Left cardiac atrium (tissue), 4 donors: ENCODE measurements at places on chromosomes 1 and 21.

DNA sequence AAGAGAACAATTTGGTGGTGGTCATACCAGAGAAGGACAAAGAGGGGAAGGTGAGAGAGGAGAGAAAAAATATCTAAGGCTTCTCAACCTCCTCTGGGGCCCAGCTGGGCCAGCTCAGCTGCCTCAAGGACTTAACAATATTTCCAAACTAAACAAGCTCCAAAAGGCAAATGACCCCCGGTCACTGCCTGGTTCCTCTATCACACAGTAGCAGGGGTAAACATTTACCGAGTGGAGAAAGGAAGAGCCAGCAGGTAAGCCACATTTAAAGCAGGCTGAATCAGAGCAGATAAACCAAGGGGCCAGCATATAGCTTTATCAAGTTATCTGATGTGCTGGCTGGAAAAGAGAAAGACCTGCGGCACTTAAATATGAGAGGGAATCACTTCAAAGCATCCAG is 102.1 kb downstream of the KCND3 start:
- no peak for DNase-seq

- DNase-seq = no peak
Observed at GRCh38 chr1:50251702-50252101, 143.0 kb downstream of the ELAVL4 start.

DNA sequence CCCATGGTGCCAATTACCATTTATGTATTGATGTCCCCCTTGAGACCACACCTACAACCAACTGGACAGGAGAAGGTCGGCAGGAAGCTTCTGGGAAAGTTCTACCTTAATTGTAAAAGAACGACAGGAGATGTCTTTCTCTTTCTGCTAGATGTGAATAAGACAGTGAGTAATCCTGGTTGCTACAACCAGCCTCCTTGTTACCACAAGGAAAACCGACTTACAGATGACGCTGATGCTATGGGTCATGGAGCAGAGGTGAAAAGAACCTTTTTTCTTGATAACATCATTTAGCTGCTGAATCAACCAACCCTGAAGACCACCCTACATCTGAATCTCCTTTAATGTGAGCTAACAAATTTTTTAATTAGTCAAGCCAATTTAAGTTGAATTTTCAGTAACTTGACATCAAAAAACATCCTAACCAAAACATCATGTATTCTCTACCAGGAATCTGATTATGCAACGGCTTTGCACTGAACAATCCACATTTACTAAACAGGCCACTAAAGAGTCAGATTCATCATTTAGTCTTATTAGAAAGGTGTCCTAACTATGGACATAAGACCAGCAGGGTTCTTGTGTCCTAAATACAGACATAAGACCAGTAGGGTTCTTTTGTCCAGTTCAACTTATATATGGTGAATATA is 23.0 kb downstream of the RGS2 start:
- no peak for DNase-seq

DNA sequence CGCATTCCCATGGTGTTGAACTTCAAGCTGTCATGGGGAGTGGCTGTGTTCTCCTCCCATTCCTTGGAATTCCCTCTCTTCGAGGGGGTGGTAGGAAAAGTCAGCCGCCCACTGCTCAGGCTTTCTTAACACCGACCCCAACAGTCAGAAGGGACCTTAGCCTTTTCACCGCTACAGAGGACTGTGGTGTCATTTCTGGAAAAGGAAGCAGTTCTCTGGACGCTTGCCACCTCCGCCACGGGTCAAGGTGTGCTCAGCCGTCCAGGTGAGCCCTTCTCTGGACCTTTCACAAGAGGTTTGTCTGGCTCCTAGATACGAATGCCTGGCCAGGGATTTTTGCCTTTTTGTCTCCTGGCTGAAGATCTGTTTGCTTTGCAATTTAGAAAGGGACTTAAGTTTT is 31.8 kb downstream of the CLIC6 start:
- no peak for DNase-seq

GRCh38 chr1:28591708-28592320 is at the start of gene RAB42:
TSS of gene RAB42 (plus strand) at chr1:28592265. CDS start at chr1:28592512, 247 bp downstream.
- peak; percentile 60 for DNase-seq

DNA sequence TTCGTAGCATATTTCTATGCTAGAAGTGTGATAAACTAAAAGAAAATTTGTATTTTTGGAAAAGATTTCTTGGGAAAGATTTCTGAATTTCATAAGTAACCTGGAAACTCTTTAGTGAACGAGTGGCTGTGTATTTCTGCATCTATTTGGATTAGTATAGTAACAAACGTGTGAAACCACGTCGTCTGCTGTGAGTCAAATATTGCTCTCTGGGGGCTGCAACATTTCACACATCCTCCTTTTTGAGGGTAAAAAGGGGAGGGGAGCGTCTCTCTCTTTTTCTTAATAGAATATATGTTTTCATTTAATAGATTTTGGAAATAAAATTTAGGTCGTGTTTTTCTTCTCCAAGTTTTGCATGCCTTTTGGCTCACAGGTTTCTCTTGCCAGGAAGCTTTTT is 44.8 kb downstream of the LHX9 start:
- DNase-seq = no peak

- DNase-seq = peak; percentile 53
Observed at GRCh38 chr1:154608397-154609270, 648 bp upstream of the ADAR start.

DNA sequence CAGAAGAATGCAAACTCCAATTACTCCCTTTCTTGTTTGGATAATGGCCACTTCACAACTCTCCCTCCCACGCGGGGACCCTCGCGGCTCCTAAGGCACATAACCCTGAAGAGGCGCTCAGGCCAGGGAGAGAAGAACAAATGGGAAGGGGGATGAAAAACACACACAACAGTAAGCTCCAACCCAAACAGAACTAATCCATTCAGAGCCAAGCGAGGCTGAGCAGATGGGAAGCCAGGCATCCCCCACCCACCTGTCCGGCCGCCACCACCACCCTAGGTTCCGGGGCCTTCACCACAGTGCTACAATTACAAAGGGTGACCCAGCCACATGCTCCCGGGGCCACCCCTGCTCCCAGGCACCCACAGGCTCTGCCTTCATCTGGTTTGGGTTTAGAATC is 101.5 kb downstream of the MRPL37 start:
- DNase-seq = no peak

GRCh38 chr1:38336301-38336923 is 289.8 kb upstream of the POU3F1 start:
- DNase-seq = no peak

DNA sequence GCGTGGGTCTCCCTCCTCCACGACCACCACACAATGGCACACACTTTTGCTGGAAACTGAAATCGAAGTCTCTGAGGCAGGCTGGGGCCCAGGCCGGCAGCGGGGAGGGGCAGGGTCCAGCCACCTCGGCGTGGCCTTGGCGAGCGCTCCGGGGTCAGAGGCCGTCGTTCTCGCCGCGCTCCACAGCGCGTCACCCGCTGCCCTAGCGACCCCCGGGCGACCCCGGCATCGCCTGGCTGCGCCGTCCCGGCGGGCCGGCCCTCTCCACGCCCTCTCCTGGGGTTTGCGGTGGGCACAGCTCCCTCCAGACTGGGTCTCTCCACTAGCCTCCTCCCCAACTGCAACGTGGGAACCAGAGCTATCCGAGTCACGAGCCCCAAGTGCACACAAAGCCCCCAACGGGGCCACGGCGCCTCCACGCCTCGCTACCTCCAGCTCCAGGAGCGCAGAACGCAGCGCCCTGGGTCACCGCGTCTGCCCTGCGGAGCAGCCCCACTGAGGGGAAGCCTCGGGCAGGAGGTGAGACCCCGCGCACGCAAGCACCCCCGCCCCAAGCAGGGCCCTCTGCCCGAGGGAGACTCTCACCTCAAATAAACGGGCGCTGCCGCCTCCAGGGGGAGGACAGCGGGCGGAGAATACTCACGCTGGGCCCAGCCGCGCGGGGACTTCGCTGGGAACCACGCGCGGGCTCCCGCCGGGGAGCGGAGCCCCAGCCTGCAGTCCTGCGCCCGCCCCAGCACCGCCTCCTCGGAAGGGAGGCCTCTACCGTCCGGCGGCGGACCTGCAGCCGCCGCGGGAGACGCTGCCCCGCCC is 134.0 kb upstream of the BARHL2 start:
- DNase-seq = peak; percentile 87

GRCh38 chr1:114982251-114982650 is 47.4 kb upstream of the TSHB start:
- no peak for DNase-seq

DNA sequence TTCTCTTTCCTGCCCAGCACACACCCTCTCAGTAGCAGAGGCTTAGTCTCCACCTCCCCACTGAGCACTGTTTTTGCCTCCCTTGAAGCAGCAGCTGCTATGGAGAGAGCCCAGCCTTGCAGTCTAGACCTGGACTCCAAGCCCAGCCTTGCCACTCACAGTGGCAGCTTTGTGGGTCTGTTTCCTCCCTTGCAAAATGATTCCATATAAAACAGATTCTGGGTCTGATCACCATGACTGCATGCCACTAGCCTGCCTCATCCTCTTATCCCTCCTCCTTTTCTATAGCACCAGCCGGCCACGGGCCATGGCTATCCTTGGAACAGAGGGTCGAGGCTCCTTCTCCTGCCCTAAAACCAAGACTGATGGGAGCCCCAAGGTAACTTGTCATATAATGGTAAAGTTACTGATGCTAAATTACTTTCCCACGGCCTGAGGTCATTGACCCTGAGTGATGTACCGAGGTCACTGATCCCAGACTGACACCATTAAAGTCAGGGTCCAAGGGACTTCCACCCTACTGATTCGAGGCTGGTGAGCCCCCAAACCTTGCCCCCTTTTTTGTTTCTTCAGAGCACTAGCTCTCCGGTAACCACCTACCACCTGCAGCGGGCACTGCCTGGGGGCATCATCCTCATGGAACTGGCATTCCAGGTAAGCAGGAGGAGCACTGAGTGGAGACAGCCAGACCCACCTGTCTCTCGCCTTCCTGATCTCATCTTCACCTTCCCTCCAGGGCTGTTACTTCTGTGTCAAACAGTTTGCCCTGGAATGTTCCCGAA is 7.9 kb downstream of the HYI start:
- no peak for DNase-seq

DNA sequence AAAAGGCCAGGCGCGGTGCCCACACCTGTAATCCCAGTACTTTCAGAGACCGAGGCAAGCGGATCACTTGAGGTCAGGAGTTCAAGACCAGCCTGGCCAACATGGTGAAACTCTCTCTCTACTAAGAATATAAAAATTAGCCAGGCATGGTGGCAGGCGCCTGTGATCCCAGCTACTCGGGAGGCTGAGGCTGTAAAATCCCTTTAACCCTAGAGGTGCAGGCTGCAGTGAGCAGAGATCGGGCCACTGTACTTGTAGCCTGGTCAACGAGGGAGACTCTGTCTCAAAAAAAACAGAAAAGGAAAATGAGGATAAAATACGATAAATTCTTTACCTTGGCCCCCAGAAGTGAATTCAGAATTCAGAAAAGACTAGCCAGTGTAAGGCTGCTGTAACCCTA is 1.6 kb downstream of the TMEM50B start:
- DNase-seq = no peak

DNA sequence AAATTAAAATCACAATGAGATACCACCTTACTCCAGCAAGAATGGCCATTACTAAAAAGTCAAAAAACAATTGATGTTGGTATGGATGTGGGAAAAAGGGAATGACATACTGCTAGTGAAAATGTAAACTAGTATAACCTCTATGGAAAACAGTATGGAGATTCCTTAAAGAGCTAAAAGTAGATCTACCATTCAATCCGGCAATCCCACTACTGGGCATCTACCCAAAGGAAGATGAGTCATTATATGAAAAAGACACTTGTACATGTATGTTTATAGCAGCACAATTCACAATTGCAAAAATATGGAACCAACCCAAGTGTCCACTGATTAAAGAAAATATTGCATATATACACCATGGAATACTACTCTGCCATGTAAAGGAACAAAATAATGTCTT is 37.2 kb downstream of the SUSD4 start:
- DNase-seq = no peak

- no peak for DNase-seq
Observed at GRCh38 chr1:161733526-161733925, 12.2 kb downstream of the FCRLB start.

GRCh38 chr1:164901031-164901430 is 342.0 kb downstream of the PBX1 start:
- DNase-seq = no peak

DNA sequence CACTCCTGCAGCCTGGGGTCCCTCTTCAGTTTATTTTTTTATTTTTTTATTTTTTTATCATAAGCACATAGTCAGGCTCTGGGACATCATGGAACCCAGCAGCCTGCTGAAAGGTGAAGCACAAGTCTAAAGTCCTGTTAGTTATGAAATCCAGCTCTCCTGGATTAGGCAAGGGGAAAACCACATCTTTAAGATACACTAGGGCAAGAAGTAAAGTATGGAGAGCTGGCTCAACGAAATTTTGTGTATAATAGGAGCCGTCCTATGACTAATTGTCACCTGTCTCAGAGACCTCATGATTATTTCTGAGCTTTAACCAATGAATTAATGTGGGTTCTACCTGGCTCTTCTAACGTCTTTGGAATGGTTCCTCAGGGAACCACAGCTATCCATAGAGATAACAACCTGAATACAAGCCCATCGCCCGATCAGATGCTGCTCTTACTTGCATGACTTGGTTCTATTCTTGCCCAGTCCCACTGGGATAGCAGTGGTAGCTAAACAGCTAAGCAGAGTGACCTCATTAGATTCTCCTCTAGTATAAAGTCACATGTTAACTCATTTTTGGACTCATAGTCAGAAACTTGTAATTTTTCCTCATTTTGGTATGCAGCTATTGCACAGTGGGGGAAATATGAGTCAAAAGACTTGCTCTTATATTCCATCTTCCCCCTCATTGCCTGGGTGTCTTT is 122.7 kb downstream of the LMO4 start:
- DNase-seq = no peak

GRCh38 chr1:193009501-193009900 is 49.7 kb downstream of the UCHL5 start:
- no peak for DNase-seq

GRCh38 chr1:89539128-89539527 is 14.5 kb downstream of the LRRC8B start:
- DNase-seq = no peak

GRCh38 chr1:6727535-6727934 is 25.9 kb upstream of the DNAJC11 start:
- peak; percentile 38 for DNase-seq

GRCh38 chr1:228366866-228367741 is 39.5 kb downstream of the TRIM11 start:
- peak; percentile 22 for DNase-seq

GRCh38 chr1:36085686-36086526 is 2.0 kb downstream of the TEKT2 start:
- no peak for DNase-seq

DNA sequence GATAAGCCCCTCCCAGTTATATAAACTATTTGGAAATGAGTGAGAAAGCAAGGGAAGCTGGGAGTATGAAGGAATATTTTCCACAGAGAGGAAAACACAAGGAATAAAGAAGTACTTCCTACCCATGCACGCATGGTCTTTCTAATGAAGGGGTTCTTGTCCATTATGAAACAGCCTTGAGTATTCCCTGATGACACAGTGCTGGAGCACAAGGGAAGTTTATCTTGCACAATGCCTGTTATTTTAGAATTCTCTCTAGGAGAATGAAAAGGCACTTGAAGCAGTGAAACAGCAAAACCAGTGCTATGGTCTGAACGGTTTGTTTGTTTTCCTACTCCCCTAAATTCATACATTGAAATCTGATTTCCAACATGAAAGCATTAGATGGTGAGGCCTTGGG is 38.6 kb upstream of the ADAMTS1 start:
- DNase-seq = no peak

- no peak for DNase-seq
Observed at GRCh38 chr1:245465666-245466065, 310.9 kb downstream of the KIF26B start.

GRCh38 chr1:67818725-67819301 is 14.5 kb downstream of the GNG12 start:
- no peak for DNase-seq
